CD4-positive, alpha-beta T cell treated with Interleukin-4 for 4 hours (primary cell): ENCODE measurements at places on chromosomes 3 and 15.
A peak's percentile ranks its signal among the peaks of the same experiment; 100 is the strongest.

- DNase-seq: peak; percentile 31
Observed at GRCh38 chr15:24772686-24773373, 97.3 kb downstream of the NPAP1 start.

- no peak for DNase-seq
Observed at GRCh38 chr3:23112491-23112890, 90.6 kb upstream of the UBE2E2 start.

GRCh38 chr3:14243782-14244181, 65.2 kb downstream of the LSM3 start:
- no peak for DNase-seq

GRCh38 chr3:160678292-160678842, 1.4 kb downstream of the ARL14 start:
- DNase-seq: no peak

DNA sequence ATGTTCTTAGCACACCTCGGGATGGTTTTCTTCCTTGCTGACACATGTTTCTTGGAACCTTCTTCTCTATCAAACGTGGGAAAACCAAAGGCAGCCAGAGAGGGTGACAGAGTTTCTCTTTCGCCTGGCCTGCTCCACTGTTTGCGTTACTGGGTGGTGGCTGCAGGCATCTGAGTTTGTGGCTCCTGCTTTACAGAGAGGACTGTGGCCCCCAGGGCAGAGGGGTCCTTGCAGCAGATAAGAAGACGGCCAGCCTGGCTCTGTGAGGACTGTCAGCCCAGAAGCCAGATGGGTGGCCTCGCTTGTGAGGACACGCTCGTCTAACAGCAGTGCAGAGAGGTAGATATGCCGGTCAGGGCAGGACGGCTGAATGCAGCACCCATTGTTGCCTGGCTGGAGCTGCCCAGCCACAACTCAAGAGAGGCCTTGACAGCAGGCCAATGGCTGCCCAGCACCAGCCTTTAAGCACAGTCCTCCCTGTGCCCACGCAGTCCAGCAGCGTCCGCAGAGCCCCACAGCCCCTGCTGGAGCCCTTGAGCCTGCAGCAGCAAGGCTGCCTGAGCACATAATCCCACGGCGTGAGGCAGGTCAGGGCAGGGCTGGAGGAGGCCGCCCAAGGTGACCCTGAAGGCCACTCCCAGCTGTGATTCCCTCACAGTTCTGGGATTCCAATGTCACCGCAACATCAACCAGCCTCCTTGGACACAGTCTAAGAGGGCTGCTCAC, 15.0 kb upstream of the SPTBN5 start:
- DNase-seq: no peak

DNA sequence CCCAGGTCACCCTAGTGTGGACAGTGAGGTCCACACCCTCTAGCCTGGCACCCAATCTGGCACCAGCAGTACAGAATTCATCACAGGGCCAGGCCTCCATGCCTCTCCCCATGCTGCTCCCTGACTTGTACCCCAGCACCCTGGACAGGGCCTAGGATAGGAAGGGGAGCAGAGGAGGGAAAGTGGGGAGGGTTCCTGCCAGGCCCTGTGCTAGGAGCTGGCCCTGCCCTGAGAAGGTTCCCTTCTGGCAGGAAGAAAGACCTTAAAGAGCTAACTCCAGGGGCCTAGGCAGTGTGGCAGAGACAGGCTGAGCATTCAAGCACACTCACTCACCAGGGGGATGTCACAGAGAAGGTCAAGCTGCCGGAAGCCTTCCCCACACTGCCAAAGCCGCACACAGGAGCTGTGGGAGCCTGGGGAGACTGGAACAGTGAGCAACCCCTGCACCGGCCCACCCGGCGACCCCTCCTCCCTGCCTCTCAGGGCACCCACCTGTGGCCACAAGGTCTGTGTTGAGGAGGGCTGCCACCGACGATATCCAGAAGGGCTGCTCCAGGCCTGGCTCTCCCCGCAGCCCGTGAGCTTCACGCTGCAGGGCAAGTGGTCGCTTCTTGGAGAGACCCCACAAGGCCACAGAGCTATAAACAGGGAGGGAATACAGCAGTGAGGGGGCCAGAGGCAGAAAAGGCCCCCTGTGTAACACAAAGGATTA, 7.4 kb downstream of the RRP9 start:
- no peak for DNase-seq

DNA sequence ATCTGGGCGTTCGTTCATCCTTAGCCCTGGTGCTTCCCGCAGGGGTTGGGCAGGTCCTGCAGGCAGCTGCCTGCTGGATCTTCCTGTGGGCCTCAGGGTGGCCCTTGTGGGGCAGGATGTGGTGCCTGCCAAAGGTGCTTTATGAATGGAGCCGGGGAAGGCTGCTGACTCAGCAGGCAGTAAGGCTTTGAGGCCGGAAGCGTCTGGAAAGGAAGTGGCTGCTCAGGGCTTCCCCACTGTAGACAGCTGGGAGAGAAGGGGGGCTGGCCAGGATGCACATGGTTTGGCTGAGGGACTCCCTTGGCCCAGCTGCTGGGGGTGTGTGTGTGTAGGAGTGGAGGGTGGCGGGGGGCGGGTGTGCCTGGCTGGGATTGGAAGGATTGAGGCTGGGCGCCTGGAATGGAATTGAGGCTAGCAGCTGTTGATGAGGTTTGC, 12.9 kb downstream of the CD276 start:
- DNase-seq: peak; percentile 76

DNA sequence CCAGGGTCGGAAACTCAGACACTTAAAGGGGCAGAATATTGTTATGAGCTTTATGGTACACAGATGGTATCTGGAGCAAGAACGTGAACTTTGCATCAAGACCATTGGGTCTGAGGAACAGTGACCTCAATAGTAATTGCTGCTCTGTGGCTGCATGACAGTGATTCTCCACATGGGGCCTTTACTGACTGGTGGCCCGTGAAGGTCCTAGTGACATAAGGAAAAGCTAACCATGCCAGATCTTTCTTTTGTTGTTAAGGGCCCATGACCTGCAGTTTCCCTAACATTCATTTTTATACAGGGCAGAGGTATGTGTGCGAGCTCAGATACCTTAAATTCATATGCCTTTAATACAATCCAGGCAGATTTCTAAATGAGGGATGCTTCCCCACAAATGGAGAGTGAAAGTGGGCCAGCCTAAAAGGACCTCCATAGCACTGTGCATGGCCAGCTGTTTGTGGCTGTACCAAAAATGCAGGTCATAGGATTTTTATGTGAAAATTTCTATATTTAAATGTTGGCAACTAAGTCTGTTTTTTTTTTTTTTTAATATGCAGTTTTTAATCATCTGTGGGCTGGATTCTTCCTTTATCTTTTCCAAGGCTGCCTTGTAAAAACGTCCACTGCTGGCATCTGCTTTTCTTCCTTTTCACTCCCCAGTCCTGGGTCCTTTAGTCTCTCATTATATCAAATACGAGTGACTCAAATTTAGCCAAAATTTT, 188.0 kb upstream of the IL12A start:
- DNase-seq: no peak
